Activated CD4-positive, alpha-beta T cell treated with anti-CD3 and anti-CD28 coated beads, Interleukin-2, amount 10 ng/mL, durations not matched to agents 7 days and 5 days (primary cell): ENCODE measurements at places on chromosomes 12 and 14. TPM values are rescaled to one million over a fixed set of nuclear protein-coding genes. Genes with fewer than 3 reads are reported as not detected.

Gene KLRC4
- not detected for total RNA-seq

Gene LMNTD1
- total RNA-seq: not detected

Gene ADAMTS20
- not detected for total RNA-seq

Gene LRP1-AS
- not detected for total RNA-seq

Gene SLC8B1
- 33.2 TPM for total RNA-seq

Gene RILPL1
- total RNA-seq: 0.89 TPM

- no peak for DNase-seq
These were observed 85.1 kb downstream of the ATP23 start for GRCh38 chr12:58026426-58026825.

- DNase-seq: peak; percentile 20
These were observed 484 bp downstream of the MIS18BP1 start for GRCh38 chr14:45252366-45253069.

DNA sequence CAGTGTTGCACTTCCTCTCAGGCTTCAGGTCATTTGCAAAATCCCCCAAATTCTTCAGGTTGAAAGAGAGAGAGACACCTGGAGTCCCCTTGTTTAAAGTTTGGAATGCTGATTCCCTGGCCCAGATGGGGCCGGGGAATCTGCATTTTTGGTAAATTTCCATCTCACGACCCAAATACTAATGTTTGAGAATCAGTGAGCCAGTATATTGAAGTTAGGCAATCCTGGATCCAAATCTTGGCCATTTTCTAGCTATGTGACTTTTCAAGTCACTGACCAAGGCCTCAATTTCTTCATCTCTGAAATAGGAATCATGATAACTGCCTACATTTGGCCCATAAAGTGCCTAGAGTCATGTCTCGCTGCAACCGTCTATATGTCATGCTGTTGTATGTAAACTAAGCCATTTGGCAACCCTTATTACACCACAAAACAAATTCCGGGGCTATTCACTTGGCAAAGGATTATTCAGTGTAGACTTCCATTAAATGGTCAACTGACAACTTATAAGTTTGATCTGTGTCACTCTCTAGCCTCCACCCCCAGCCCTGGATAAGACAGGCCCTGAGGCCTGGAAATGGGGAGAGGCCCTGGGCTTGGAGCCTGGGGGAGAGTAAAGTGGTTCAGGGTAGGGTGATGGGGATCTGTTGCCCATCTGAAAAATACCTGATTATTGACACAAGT, 3.7 kb upstream of the ZFP36L1 start:
- DNase-seq: no peak

DNA sequence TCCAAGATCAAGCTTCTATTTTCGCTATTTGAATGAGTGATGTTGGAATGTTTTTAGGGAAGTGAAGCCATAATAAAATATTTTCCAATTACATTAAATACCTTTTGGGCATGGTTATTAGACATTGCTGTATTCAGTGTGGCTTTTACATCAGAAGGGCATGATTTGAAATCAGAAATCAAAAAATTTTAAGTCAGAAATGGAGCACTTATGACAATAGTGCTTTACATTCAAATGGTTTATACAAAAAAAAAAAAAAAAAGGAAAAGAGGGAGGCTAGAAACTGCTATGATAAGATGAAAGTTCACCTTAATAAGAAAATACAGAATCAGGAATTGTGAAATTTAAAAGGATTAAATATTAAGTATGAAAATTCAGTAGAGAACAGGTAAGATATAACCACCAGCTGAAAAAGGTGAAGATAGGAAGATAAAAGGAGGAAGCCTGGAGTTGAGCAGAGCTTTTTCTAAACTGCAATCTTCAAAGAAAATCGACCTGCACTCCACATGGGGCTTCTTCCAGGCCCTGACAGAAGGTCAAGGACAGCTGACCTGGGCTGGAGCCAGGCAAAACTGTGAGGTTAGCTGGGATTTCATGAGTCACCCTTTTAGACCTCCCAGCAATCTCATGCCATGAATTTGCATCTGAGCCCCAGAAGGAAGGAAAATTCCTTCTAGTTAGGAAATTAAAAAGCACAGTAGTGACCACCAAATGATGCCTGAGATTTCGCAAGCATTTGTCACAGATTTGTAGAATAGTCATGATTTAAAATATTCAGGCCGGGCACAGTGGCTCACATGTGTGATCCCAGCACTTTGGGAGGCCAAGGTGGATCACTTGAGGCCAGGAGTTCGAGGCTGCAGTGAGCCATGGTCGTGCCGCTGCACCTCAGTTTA, 23.4 kb upstream of the BMP4 start:
- no peak for DNase-seq

- DNase-seq: no peak
These were observed 530.2 kb downstream of the RPS29 start for GRCh38 chr14:49056021-49056420.

- DNase-seq: no peak
These were observed 72.1 kb upstream of the RASSF8 start for GRCh38 chr12:25886396-25886795.

- DNase-seq: no peak
These were observed 37.2 kb upstream of the BDKRB2 start for GRCh38 chr14:96167224-96168148.

DNA sequence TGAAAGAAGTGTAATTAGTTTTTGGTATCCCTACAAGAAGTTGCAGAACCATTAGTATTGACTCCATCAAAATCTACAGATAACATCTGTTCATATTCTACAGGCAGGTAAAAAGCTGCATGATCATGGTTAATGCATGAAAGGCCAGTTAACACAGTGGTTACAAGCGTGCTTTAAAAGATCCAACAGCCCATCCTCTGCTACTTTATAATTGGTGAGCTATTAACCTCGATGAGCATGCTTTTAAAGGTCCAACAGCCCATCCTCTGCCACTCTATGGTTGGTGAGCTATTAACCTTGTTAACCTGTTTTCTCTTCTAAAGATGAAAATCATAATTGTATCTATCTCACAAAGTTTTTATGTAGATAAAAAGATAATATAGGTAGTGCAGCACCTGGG, 289.3 kb downstream of the DUSP6 start:
- DNase-seq: no peak

- no peak for DNase-seq
These were observed 4.4 kb downstream of the KRT18 start for GRCh38 chr12:52953181-52953841.

DNA sequence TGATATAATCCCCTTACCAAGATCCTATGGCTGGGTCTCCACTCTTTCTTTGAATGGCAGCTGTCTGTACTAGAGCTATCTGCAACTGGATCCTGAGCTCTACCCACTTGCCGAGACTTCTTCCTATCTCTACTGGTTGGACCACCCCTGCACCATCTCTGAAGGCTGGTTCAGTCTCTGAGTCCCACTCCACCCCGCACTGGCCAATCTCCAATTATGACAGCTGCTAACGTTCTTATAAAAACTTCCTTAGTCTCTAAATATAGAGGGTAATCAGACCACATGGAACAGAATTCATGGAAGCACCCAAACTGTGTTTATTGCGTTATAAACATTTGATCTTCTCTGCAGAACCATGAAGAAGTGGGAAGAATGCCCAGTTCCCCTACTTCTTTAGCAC, 186.6 kb upstream of the EEA1 start:
- no peak for DNase-seq

DNA sequence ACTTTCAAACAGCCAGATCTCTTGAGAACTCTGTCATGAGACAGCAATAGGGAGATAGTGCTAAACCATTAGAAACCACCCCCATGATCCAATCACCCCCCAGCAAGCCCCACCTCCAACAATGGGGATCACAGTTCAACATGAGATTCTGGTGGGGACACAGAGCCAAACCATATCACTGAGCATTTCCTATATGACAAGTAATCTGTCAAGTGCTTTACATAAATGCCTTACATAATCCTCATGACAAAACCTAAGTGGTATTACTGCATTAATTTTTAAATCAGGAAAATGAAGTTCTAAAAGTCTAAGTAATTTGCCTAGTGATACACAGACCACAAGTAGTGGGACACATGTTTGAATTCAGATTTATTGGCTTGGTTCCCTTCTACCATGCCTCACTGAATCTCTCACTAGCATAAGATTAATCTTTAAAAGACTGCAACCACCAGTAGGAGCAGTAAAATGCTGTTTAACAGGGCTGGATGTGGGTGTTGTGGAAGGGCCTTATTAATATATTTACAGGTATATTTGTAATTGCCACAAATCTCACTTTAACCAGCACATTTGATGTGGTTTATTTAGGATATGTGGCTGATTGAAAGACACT, 323.1 kb upstream of the FBXO33 start:
- DNase-seq: no peak

DNA sequence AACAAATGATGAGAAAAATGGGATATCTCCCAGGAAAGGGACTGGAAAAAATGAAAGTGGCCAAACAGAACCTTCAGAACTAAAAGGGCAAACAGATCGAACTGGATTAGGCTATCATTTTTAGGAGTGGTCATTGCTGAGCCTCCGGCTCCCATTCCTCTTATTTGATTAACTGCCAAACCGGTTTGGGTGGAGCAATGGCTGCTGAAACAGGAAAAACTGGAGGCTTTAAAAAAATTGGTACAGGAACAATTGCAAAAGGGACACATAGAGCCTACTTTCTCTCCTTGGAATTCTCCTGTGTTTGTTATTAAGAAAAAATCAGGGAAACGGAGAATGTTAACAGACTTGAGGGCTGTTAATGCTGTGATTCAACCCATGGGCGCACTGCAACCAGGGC, 49.7 kb downstream of the TNFAIP2 start:
- no peak for DNase-seq

DNA sequence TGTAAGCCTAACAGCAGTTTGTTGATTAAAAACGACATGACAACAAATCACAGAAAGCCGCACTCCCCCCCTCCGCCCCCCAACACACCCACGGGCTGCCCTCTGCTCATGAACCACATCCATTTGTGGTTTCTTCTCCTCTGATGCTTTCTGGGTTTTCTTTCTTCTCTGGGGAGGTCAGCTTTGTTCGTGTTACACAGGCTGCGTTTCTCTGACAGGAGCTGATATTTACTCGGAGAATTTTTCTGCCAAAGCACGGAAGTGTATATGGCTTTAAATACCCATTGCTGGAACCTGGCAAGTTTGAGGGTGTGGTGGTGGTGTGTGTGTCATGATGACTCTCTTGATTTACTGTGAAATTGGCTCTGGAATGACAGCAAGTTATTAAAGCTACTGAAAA, 883.7 kb upstream of the TMEM132C start:
- DNase-seq: no peak

GRCh38 chr14:106738075-106738474, 1211.7 kb downstream of the TMEM121 start:
- DNase-seq: no peak

GRCh38 chr12:50545213-50545612, 40.4 kb downstream of the DIP2B start:
- DNase-seq: no peak

GRCh38 chr12:106431839-106432411, 74.4 kb downstream of the POLR3B start:
- DNase-seq: no peak

DNA sequence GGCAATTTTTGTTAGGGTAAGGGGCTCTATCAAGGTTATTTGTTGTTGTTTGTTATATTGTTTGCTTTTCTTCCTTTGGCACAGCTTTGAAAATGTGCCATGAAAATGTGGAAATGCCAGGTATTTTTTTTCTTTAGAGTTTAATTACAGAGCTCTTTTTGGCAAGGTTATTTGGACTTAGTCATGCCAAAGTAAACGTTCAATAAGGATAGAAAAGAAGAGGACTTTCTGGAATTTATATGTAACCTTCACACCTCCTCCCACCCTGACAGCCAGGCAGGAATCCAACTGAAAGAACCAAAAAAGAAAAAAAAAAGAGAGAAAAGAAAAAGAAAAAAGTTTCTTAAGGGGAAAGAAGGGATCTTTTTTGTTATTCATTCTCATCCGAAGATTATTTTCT, 217.8 kb downstream of the KITLG start:
- no peak for DNase-seq

- DNase-seq: no peak
These were observed 21.6 kb downstream of the SYNDIG1L start for GRCh38 chr14:74404435-74404834.

- DNase-seq: no peak
These were observed 130.7 kb upstream of the PWP1 start for GRCh38 chr12:107554941-107555340.

DNA sequence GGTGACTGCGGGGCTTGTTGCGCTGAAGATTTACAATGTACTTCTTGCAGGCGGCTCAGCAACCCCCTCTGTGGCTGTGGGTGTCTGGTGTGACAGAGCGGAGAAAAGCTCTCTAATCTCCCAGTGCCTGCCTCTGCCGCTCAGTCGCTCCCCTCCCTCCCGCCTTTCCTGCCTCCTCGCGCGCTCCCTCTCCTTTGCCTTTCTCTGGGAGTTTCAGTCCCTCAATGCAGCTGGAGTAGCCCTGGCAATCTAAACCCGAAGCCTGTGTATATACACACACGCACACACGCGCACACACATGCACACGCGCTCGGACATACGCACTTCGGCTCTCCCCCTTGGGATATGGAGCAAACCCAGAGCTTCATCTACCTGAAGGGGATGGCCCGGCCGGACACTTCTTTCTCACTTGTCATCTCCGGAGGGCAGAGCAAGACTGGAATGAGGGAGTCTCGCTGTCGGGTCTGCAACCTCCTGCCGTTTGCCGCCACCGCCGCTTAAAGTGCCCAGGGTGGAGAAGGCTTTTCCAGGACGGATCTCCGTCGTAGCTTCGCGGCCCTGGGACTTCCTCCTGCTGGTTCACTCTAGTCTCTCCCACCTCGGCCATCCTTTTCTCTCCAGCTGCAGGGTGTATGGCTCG, 599 bp upstream of the TRHDE start:
- no peak for DNase-seq

DNA sequence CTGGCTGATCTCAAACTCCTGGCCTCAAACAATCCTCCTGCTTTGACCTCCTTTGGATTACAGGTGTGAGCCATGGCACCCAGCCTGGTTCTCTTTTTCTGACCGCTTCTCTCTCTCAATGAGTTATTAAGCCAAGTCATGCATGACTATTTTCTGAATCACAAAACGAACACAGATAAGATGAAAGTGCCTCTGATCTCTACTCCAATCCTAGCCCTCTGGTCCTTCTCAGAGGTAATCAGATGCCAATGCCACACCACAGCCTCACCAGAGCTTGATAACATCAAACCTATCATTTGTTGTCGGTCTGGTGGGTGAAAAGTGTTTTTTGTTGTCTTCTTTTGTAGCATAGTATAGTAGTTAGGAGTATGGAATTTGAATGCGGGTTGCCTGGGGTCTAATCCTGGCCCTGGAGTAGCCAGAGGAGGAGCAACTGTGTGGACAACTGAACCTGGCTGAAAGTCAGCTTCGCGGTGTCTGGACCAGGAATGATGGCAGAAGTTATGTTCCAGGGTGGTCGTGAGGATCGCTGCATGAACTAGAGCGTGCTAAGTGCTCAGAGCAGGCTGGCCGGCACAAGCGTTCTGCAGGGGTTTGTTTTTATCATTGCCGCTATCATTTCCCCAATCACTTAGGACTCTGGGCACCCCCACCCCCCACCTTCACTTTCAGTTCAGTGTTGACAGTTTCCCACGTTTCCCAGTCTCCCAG, 77.9 kb downstream of the SPRING1 start:
- no peak for DNase-seq
